Activated CD4-positive, alpha-beta T cell treated with anti-CD3 and anti-CD28 coated beads, Interleukin-2, Interleukin-6, amounts not matched to agents 100 ng/mL and 50 ng/mL, durations not matched to agents 16 hours and 8 hours (primary cell): ENCODE measurements at places on chromosomes 7 and 10.

- DNase-seq: peak; percentile 27
These were observed 106.9 kb upstream of the RHEB start for GRCh38 chr7:151626422-151627115.

- no peak for DNase-seq
These were observed 24.3 kb upstream of the PPP2R2D start for GRCh38 chr10:131876508-131876907.

- no peak for DNase-seq
These were observed 28.8 kb downstream of the VIPR2 start for GRCh38 chr7:159115601-159116501.

GRCh38 chr10:95755511-95756004 is 405 bp upstream of the ENTPD1 start:
- DNase-seq: no peak

DNA sequence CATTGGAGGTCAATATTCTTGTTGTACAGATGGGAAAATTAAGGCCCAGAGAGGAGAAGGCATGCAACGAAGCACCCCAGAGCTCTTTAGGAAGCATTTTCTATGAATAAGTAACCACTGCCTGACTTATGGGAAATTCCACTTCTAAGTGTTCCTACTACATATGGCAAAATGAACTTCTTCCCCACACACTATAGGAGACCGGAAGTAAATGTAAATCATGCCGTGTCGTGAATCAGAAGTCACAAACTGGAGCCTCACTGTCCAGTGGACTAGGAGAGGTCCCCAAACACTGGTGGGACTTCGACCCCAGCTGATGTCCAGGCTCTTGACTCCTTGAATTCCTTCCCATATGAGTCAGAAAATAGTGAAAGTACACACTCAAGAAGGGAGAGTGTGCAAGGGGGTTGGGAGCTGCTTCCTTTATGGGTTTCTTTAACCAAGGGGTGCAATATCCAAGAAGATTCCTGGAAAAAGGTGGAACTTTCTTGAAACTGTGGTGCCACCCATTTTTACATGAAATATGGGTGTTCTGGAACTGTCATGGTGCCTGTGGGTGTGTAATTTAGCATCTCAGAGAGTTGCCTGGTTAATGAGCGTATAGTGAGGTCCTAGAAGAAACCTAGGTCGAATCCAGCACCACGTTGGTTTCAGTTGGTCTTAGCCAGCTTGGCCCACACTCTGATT is 6.7 kb downstream of the RASSF4 start:
- no peak for DNase-seq

DNA sequence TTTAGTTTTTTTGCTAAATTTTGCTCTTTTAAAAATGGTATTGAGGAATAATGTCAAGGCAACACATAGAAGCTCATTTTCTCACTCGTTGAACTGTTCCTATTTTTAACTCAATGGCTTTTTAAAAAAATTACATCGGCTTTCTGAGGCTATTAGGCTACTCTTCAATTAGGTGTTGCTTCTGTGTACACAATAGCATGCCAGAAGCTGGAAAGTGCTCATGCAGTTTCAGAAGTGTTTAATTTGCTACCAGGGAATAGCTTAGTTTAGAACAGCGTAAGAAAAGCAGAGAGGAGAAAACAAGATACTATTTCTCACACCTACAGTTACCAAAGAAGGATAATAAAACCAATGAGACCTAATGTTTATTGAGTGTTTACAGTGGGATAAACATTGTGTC is 157.4 kb downstream of the NXPH1 start:
- DNase-seq: no peak

- peak; percentile 22 for DNase-seq
These were observed 352.0 kb downstream of the PCLO start for GRCh38 chr7:82810558-82811259.

DNA sequence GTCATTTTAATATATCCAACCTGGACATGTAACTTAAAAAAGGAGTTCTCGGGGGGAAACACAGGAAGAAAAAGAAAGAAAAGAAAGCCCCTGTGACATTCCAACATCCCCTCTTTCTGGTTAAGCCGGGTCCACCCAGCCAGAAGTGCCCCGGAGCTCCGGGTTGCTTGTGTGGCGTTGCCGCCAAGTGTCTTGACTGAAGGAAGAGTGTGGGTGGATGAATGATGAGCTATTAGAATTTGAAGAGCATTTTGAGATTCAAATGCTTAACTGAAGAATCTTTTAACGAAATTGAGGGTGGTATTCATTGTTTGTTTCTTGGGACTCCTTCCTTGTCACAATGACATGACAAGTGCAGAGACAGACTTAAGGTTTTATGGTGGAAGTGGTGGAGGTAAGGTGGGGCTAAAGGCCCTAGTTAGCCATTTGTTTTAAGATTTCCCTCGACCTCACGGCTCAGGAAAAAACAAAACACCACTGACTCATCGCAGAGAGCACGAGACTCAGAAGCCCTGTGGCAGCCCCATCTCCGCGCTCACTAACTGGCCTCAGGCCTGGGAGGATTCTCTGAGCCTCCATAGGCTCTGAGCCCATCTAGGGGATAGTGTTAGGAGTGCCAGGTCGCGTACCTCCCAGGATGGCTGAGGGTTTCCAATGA is 1.8 kb upstream of the GLI3 start:
- no peak for DNase-seq

- no peak for DNase-seq
These were observed 93.1 kb downstream of the CARD11 start for GRCh38 chr7:2950578-2950977.

GRCh38 chr10:3935933-3936359 is 150.9 kb upstream of the KLF6 start:
- DNase-seq: no peak

- DNase-seq: peak; percentile 43
These were observed 101.6 kb downstream of the NKX6-2 start for GRCh38 chr10:132684164-132684891.

- DNase-seq: no peak
These were observed 2.6 kb upstream of the DLX6 start for GRCh38 chr7:97002555-97003261.

- no peak for DNase-seq
These were observed 589 bp downstream of the ZNF488 start for GRCh38 chr10:47383261-47384147.
